Right lobe of liver (tissue), 6 donors: ENCODE measurements at places on chromosomes 3 and 15.

DNA sequence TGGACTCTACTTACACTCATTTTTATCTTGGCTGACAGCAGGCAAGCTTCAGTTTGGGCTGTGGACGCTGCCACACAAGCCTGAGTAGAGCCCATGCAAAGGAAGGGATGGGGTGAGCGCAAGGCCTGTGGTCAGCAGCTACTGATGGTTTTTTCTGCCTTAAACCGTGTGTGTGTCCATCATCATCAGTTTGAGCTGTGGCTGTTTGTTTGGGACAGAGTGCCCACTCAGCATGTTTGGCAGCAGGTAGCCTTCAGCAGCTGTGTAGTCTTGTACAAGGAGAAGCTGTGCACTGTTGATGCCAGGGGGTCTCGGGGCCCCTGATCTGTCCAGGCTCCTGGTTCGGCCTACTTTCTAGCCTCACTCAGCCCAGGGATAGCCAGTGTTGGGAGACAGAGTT, 3.5 kb downstream of the RBM15B start:
- no peak for DNase-seq

DNA sequence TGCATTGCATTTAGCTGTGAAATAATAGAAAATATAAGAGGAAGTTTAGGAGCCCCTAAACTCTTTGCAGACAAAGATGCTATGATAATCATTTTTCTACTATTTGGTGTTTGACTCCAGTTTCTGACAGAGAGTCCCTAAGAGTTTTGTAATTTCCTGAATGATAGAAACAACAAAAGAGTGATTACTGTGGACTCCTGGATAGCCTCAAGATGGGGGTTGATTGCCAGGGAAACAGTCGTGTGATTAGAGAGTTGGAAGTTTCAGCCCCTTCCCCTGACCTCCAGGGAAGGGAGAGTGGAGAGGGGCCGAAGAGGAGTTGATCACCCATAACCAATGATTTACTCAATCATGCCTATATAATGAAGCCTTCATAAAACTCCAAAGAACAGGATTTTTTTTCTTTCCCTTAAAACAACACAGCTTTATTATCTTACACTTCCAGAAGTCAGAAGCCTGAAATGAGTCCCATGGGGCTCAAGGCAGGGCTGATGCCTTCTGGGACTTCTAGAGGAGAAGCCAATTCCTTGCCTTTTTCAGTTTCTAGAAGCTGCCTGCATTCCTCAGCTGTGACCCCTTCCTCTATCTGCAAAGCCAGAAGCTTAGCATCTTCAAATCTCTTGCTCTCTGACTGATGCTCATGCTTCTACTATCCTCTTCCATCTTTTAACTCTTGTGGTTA, 292.3 kb upstream of the ZPLD1 start:
- no peak for DNase-seq

DNA sequence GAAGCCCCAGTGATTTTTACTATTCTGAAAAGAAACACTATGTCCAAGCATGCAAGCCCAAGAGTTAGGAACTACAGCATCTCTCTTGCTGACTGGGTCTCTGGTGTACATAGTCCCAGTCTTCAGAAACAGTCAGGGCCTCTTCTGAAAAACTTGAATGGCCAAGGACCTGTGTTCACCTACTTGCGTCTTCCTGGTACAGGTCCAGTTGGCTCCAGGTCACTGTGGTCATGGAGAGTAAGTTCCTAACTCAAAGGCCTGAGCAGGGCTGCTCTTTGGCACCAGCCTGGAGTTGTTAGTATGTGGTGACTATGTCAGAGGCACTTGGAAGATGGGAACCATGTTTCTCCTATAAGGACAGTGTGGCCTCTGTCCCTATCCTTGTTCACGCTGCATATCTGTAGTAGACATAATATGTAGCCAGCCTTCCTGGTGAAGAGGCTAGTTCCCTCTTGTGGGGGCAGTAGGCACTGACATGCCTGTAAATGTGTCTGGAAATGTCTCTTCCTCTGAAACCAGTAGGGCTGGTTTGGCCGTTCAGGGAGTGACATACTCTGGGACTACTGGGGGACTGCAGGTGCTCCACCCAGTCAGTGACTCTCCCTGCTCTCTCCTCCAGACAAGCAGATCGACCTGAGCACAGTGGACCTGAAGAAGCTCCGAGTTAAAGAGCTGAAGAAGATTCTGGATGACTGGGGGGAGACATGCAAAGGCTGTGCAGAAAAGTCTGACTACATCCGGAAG, 2.6 kb upstream of the RBM15B start:
- DNase-seq = no peak

GRCh38 chr3:184417619-184418327, 37.9 kb downstream of the CHRD start:
- peak; percentile 73 for DNase-seq

DNA sequence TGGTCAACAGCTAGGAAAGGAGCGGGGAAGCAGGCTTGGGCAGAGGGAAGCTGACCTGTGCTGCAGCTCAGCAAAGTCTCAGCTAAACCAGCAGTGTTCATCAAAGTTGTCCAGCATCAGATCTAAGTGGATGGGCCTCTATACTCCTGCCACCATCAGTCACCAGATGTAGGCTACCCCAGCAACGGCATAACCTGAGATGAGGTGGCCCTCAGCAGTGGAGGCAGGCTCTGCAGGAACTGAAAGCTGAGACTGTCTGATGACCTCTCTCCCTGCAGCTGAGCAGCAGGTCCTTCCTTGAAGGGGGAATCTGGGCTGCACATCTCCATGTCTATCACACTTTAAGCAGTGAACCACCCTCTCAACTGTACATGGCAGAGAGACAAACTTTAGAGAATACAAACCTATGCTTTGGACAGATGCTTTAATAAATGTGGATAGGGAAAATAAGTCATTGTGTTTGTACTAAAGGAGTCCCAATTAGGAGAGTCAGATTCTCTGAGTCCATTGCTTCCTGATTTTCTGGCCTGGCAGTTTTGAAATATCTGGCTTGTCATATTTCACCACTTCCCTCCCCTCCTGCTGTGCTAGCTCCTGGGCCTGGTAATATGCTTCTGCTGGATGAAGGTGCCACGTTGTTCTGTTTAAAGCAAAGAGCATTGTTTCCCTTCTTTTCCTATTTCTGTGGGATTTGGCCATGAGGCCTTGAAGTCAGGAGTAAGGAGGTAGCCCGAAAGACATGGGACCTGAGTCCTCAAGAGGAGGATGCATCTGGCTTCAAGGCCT, 11.1 kb upstream of the PSTPIP1 start:
- no peak for DNase-seq

DNA sequence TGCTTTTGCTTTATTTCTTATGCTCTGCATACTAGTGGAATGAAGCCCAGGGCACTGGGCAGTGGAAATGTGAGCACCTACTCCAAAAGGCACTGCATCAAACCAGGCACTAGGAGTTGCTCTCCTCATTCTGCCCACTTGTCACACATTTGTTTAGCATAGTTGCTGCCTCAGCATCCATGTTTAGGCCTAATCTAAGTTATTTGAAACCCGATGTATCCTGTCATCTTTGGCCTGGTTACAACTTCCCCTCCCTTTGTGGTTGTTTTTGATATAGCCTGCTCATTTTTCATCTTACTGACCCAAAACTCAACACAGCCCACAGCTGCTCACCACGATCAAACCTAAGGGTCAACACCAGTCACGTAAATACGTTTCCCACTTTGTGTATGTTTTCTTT, 82.2 kb upstream of the SELENOK start:
- no peak for DNase-seq

- no peak for DNase-seq
Observed at GRCh38 chr15:55588070-55588814, at the start of gene PYGO1. Gene PYGO1 (minus strand): TSS chr15:55588345. CDS start chr15:55587883, 462 bp downstream.

DNA sequence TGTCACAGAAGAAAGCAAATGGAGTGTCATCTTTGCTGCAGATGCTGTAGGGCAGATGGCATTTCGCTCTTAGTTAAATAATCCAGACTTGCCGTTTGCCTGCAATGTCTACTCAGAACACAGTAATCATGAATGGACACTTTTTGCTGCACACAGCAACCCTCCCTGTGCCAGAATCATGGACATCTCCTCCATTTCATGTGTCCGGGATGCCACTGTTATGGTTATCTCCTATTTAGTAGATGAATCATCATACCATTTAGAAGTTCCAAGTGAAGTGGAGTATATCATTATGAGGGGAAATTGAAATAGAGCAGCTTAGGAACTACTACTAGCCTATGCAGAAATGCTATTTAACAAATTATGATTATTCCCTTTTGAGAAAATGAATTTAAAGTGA, 118.5 kb downstream of the DUT start:
- no peak for DNase-seq

GRCh38 chr3:140898340-140899180, 43.1 kb upstream of the SLC25A36 start:
- DNase-seq = no peak

DNA sequence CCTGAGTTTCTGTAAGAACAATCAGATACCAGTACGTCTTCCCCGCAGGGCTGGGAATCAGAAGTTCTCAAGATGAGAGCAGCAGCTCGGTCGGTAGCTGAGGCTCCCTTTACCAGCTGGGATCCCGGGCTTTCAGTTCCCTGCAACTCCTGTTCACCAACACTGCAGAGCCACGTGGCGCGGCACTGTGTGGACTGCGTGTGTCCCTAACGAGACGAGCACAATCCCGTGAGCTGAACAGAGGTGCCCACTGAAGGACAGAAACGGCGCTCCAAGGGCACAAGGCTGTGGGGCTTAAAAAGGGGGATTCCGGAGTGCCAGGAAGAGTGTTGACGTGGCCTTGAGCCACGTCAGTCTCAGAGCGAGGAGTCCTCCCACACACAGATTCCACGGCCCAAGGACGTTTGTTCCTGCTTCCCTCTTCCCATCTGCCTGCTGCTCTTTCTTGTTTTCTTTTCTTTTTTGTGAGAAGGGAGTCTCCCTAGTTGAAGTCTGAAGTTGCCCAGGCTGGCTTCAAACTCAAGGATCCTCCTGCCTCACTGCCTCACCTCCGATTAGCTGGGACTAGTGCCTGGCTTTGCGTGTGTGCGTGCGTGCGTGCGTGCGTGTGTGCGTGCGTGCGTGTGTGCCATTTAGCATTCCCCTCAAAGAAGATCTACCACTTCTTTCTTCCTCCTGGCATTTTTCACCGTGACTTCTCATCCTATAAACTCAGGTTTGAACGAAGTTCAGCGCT, 37.1 kb upstream of the RPL35A start:
- no peak for DNase-seq

DNA sequence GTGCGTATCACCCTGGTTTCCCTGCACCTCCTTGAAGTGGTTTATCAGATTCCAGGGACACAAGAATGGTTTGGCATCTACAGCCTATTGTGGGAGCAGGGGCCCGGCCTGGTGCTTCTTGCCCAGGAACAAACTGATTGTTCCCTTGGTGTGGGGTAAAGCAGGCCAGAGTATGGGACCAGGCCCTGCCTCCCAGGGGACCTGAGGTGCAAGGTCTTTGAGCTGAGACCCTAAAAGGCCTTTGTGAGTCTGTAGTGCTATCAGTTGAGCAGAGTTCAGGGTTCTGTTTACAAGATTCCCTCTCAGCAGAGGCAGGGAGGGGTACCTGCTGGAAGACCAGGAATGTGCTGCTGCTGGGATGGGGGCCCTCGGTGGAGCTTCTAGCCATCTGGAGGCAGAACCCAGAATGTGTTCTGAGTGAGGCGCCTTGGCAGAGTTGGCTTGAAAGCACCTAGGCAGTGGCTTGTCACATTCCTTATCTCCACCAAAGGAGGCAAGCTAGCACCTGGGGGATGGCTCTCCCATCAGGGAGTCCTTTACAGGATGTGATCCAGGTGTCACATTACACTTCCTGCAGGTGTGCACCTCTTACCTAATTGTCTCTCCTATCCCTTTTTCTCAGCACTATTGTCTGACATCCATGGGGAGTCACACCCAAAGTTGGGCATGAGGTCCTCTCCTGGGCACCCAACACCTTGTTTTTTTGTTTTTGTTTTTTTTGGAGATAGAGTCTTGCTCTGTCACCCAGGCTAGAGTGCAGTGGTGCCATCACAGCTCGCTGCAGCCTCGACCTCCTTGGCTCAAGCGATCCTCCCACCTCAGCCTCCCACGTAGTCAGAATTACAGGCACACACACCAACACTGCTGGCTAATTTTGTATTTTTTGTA, 13.1 kb downstream of the FLNB start:
- DNase-seq = no peak

GRCh38 chr3:195150181-195151118, 120.5 kb downstream of the XXYLT1 start:
- DNase-seq = peak; percentile 58

- no peak for DNase-seq
Observed at GRCh38 chr15:40282869-40283614, at the start of gene ANKRD63. Gene ANKRD63 (minus strand): TSS chr15:40283064. CDS start chr15:40282586, 478 bp downstream.

DNA sequence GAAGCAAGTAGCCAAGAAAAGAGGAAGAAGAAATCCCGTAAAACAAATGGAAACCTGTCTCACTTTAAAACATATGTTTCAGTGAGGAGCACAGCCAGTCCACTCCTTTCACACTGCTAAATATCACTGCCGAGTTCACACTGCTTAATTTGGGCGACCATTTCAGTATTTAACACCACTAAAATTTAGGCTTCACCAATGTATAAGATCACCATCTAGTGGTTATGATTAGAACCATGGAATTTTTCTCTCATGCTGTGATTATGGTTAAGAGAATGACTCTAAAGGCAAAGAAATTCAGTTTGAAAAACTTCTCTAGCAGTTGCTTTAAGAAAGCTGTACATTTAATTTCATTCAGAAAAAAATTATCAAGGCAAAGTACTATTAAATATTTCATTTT, 16.6 kb downstream of the SLC4A7 start:
- DNase-seq = no peak

GRCh38 chr3:25901796-25902195, 111.9 kb downstream of the OXSM start:
- DNase-seq = no peak

- no peak for DNase-seq
Observed at GRCh38 chr15:85639752-85640381, 154.9 kb downstream of the KLHL25 start.

DNA sequence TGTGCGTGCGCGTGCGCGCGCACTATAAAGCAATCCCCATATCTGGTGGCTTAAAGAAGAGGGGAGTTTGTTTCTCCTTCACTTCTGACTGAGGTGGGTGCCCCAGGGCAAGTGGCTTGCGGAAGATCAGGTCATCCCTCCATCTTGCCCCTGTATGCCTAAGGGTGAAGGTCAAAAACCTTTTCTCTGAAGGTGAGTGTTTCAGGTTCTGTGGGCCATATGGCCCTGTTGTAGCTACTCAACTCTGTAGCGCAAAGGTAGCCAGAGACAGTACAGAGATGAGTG, 5.5 kb downstream of the ABTB1 start:
- DNase-seq = no peak

- no peak for DNase-seq
Observed at GRCh38 chr15:91909111-91909510, 55.6 kb downstream of the SLCO3A1 start.

GRCh38 chr3:58009026-58009748, 965 bp downstream of the FLNB start:
- peak; percentile 69 for DNase-seq

DNA sequence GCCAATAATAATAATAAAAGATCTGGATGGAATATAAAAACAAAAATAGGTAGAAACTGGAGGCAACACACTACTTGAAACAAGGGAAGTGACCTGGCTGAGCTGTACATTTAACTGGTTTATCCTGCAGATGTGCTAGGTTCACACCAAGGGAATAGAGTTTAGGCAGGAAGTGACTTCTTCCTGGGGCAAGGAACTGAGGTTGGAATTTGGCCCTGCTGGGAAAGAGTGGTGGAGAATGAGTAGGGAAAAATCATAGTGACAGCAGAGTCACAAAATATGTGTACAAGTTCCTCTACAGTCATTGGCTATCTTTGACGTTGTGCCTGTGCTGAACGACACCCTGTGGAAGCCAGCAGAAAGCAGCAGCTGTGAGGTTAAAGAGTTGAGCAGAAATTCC, 44.1 kb downstream of the ARHGAP11B start:
- no peak for DNase-seq

- no peak for DNase-seq
Observed at GRCh38 chr3:28799084-28799483, 450.5 kb upstream of the AZI2 start.

- no peak for DNase-seq
Observed at GRCh38 chr15:73295630-73296286, 73.0 kb downstream of the HCN4 start.
